ENCODE measurements at places on chromosomes 2 and 18.

- no peak for DNase-seq
These were observed 223.6 kb downstream of the C1D start for GRCh38 chr2:67839242-67839641.

GRCh38 chr2:159155320-159155719 is 131.2 kb downstream of the WDSUB1 start:
- DNase-seq: peak; percentile 49

DNA sequence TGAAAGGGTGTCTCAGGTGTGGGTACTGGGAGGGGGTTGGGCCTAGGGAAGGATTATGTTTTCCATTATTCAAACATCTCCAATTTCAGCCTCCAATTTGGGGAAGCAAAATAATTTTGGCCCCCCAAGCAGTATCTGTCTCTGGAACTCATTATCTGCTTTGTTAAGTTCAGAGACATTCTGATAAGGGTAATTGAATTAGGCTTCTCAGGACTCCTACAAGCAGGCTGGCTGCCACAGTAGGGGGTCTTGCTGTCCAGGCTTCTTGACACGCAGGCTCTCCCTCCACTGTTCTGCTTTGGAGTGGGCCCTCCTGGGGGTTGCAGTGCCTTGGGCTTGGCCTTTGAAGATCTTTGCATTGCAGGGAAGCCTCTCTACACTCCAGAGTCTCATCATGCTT is 108.1 kb upstream of the SIX2 start:
- no peak for DNase-seq

- no peak for DNase-seq
These were observed 611.4 kb upstream of the HS6ST1 start for GRCh38 chr2:128930101-128930500.

- no peak for DNase-seq
These were observed 390.1 kb upstream of the TRIB2 start for GRCh38 chr2:12326449-12327190.

- DNase-seq: no peak
These were observed 254.6 kb upstream of the SPRED2 start for GRCh38 chr2:65686928-65687521.

DNA sequence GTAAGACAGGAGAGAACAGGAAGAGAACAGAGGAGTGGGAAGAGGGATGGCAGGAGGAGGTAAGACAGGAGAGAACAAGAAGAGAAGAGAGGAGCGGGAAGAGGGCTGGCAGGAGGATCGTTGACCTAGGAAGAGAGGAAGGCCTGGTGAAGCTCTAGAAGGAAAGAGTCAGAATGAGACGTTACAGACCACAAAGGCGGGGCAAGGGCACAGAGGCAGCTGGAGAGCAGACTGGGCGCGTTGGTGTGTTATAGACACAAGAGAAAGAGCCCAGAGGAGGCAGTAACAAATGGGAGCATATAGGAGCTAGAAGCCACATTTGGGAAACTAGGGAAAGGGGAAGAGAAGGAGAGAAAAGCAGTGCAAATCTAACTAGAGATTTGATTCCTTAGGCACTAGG is 26.6 kb downstream of the PTRHD1 start:
- no peak for DNase-seq

GRCh38 chr2:133557614-133558013 is 10.6 kb downstream of the NCKAP5 start:
- no peak for DNase-seq

- DNase-seq: no peak
These were observed 7.3 kb upstream of the CENPA start for GRCh38 chr2:26778507-26778906.

- no peak for DNase-seq
These were observed 9.3 kb downstream of the MEIS1 start for GRCh38 chr2:66443979-66444861.

GRCh38 chr2:197152451-197153228 is 157.9 kb downstream of the ANKRD44 start:
- no peak for DNase-seq

GRCh38 chr2:43946685-43947084 is 49.1 kb downstream of the LRPPRC start:
- DNase-seq: no peak

DNA sequence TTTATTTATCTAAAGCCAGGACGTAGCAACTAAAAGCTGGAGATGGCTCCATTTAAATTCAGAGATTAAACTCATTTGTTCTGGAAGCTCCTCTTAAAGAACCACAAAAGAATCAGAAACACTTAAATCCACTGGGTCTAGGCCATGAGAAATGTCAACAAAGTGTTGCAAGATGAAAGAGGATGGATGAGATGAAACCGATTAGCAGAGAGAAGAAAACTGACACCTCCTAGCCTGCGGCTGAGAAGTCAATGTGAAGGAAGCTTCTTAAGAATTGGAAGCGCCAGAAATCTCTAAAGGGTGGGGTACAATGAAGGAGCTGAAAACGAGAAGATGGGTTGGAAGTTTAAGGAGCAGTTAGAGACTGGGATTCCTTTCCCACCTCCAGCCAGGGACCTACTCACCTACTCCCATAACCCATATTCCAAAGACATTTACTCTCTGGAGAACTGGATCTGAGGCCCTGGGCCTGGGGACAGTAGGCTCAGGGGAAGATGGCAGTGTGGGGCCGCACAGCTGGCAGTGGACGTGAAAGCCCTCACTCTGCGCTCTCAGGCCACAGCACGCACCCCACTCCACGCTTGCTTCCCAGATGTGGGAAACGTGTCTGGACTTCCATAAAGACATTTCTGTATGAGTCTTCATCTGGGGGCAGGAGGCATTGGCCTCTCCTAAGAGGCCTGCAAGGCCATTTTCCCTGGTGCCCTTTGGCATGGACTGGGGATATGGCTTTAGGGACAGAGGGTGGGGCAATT is 188.4 kb downstream of the LOXHD1 start:
- no peak for DNase-seq

DNA sequence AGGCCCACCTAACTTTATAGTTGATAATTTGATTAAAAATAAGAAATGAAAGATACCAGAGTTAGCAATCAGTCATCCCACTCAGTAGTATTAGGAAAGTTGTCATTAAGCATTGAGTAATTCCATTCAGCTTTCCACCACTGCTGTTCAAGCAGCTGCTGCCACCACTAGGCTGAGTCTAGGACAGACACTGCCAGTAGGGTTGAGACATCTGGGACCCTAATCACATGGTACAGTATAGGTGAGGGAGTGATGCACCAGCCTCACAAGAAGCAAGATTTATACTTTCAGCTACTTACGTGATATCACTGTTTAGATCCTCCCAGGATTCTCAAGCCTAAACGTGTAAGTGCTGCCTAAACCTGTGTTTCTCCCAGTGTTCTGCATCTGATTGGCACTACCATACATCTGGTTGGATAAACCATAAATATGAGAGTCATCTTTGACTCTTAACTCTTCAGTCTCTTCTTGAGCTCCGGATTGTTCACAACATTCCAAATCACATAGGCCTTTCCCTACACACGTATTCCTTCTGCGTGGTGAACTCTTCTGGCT is 3.2 kb downstream of the UBXN4 start:
- no peak for DNase-seq

All from right renal pelvis (tissue), 4 donors.